Esophagus squamous epithelium (tissue), 5 donors: ENCODE measurements at places on chromosomes 7 and 10. TPM values are rescaled to one million over a fixed set of nuclear protein-coding genes. Genes with fewer than 3 reads are reported as not detected.

DNA sequence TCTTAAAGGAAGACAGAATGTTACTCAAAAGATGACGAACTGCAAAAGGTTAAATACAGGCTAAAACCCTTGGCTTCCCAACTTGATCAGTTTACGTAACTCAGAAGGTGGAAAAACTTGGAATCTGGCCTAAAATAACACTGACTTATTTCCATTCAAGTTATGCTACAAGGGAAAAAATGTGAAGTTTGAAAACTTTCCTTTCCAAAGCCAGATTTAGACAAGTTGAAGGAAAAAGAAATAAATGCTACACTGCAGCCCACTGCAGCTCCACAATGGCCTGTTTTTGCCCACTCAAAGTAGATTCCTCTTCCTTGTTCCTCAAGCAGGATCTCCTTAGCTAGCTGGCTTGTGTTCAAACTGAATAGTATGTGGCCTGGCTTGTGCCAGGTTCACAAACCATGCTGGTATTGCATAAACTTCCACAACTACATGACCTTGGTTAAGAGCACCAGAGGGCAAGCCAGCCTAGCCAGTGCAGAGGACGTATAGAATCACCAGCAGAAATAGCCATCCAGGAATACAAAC is 166.2 kb downstream of the CPEB3 start:
- no peaks in the 10 kb centered on the region for H3K36me3 ChIP-seq
- H3K27me3 ChIP-seq, result no peaks in the 10 kb centered on the region
- no peak for DNase-seq

GRCh38 chr10:19862811-19863515 is 46.7 kb downstream of the PLXDC2 start:
- no peak for DNase-seq
- H3K4me3 ChIP-seq, result no peak overlapping the region
- peaks cover 3% of the 10 kb centered on the region for H3K36me3 ChIP-seq
- H3K27ac ChIP-seq, result no peak overlapping the region

GRCh38 chr10:46040004-46040403 is 6.1 kb downstream of the MSMB start:
- H3K27me3 ChIP-seq, result no peaks in the 10 kb centered on the region
- H3K4me1 ChIP-seq, result peaks cover 15% of the 10 kb centered on the region
- no peak for DNase-seq
- no peak overlapping the region for H3K4me3 ChIP-seq
- H3K27ac ChIP-seq, result peak overlapping the region; percentile 65
- H3K36me3 ChIP-seq, result no peaks in the 10 kb centered on the region

GRCh38 chr10:10804998-10805740 is 212.5 kb upstream of the CELF2 start:
- no peak for DNase-seq
- no peak overlapping the region for H3K27ac ChIP-seq
- H3K4me3 ChIP-seq, result no peak overlapping the region
- no peaks in the 10 kb centered on the region for H3K36me3 ChIP-seq

DNA sequence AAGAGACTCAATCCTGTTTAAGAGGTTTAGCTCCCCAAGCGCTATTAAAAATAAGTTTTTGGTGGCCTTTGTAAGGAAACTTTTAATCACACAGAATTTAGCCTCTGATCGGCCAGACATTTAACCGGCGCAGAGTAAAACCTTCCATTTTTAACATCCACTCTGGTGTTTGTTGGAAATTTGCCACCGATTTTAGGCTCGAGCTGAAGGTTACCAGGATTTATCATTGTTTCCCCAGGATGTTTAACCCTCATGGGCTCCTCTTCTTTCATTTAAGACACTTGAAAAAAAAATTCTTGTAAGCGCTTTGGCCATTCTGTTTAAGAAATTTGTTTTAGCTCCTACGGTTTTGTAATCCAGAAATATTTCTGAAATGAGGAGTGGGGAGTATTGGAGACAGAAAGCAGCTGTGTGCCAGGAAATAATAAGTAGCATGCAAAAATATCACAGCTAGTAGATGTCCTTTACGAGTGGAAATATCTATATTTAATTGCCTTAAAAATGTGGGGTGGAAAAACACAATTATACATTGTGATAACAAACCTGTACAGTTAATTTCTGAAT is 3.4 kb downstream of the NEUROD6 start:
- H3K4me3 ChIP-seq, result peak overlapping the region; percentile 42
- H3K27ac ChIP-seq, result no peak overlapping the region
- peaks cover 5% of the 10 kb centered on the region for H3K4me1 ChIP-seq
- no peak for DNase-seq

DNA sequence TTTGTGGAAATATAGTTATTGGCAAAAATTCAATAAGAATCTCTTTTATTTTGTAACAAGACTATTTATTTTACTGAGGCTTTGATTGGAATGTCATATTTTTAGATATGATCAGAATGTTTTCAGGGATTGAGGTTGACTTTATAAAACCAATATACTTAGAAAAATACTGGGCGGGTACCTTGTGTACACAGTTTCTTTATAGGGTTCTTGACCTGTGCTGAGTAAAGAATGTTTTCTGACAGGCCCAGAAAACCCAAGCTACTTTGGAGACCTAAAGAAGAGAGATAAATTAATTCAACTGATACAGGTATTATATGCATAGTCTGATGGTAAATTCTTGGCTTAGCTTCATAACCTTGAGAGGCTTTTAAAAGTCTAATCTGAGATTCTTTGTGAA is 23.9 kb upstream of the SPAM1 start:
- no peak overlapping the region for H3K4me3 ChIP-seq
- no peaks in the 10 kb centered on the region for H3K27me3 ChIP-seq
- DNase-seq, result no peak
- no peaks in the 10 kb centered on the region for H3K4me1 ChIP-seq
- no peak overlapping the region for H3K27ac ChIP-seq
- no peaks in the 10 kb centered on the region for H3K36me3 ChIP-seq

DNA sequence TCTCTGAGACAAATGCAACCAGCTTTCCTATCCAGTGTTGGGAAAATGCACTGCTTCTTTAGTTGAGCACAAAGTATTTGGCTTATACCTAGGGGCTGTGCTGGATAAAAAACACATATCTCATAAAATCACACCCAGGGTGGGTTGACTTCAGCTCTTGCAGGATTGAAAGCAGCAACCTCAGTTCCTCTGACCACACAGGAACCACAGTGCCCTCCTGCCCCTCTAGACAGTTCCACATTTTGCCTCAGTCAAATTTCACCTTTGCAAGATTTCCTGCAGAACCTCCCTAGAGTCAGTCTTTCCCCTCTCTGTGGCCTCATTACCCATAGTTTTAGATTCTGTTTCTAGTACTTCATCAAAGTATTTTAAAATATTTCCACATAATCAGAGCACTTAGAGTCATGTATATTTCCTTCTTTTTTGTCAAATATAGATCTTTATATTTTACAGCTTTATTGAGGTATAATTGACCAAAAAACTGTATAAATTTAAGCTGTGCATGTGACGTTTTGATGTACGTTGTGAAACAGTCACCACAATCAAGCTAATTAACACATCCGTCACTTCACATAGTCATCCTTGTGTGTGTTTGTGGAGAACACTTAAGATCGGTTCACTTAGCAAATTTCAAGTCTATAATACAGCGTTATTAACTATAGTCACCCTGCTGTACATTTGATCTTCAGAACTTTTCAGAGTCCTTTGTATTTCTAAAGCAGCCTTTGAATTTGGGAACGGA is 37.0 kb upstream of the EGR2 start:
- DNase-seq, result no peak
- H3K4me1 ChIP-seq, result no peaks in the 10 kb centered on the region
- no peak overlapping the region for H3K4me3 ChIP-seq
- no peak overlapping the region for H3K27ac ChIP-seq
- H3K36me3 ChIP-seq, result no peaks in the 10 kb centered on the region

DNA sequence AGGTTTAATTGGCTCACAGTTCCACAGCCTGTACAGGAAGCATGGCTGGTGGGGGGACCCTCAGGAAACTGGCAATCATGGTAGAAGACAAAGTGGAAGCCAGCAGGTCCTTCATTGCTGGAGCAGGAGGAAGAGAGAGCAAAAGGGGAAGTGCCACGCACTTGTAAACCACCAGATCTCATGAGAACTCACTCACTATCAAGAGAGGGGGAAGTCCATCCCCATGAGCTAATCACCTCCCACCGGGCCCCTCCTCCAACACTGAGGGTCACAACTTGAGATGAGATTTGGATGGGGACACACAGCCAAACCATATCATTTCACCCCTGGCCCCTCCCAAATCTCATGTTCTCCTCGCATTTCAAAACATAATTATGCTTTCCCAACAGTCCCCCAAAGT is 171.9 kb upstream of the CACNA2D1 start:
- H3K4me3 ChIP-seq, result no peak overlapping the region
- H3K4me1 ChIP-seq, result no peaks in the 10 kb centered on the region
- H3K27me3 ChIP-seq, result no peaks in the 10 kb centered on the region
- no peaks in the 10 kb centered on the region for H3K36me3 ChIP-seq

- no peaks in the 10 kb centered on the region for H3K27me3 ChIP-seq
- H3K27ac ChIP-seq, result peak overlapping the region; percentile 69
- peaks cover 9% of the 10 kb centered on the region for H3K4me1 ChIP-seq
- H3K36me3 ChIP-seq, result no peaks in the 10 kb centered on the region
These were observed 166.3 kb downstream of the ZNF438 start for GRCh38 chr10:30865141-30865926.

DNA sequence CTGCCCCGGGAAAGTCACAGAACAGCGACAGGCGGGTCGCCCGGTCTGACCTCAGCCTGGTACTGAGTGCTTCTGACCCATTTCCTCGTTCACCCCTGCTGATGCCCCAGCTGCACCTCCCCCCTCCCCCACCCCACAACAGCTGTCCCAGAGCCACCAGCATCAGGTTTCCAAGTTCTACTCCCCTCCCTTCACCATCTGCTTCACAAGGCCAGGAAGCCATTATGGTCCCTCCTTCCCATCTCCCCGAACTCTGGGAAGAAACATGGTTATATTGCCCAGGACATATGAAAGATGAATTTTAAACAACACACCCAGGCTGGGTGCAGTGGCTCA is 301.9 kb upstream of the GALNT17 start:
- peaks cover 23% of the 10 kb centered on the region for H3K27me3 ChIP-seq
- H3K4me3 ChIP-seq, result no peak overlapping the region
- peaks cover 4% of the 10 kb centered on the region for H3K4me1 ChIP-seq
- H3K36me3 ChIP-seq, result no peaks in the 10 kb centered on the region
- no peak for DNase-seq

- no peaks in the 10 kb centered on the region for H3K36me3 ChIP-seq
- DNase-seq, result no peak
- H3K27ac ChIP-seq, result no peak overlapping the region
- H3K27me3 ChIP-seq, result no peaks in the 10 kb centered on the region
- no peak overlapping the region for H3K4me3 ChIP-seq
These were observed 273.9 kb downstream of the PAXIP1 start for GRCh38 chr7:154729056-154729455.

- H3K4me1 ChIP-seq, result peaks cover 26% of the 10 kb centered on the region
- H3K27me3 ChIP-seq, result no peaks in the 10 kb centered on the region
- no peak overlapping the region for H3K4me3 ChIP-seq
- no peak for DNase-seq
- no peak overlapping the region for H3K27ac ChIP-seq
These were observed 285.4 kb downstream of the SNX13 start for GRCh38 chr7:17654940-17655339.

DNA sequence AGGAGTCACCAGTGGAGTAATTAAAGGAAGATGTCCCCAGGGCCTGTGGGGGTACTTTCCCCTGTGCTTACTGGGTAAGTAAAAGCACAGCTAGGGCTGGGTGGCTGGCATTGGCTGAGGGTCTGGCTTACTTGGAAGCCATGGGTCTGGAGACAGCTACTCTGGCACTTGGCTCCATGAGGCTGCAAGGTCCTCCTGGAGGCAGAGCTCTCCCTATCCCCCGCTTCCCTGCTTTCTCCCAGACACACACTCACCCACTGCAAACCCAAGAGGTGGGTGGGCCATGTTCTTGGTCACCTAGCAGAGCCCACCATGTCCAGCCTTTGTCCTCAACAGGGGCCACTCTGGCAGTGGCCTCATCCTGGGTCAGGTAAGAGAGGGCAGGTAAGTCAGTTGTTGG is 13.3 kb downstream of the EMX2 start:
- peaks cover 28% of the 10 kb centered on the region for H3K4me1 ChIP-seq
- no peak overlapping the region for H3K4me3 ChIP-seq
- no peaks in the 10 kb centered on the region for H3K36me3 ChIP-seq
- peaks cover 25% of the 10 kb centered on the region for H3K27me3 ChIP-seq

- DNase-seq, result no peak
- H3K27ac ChIP-seq, result no peak overlapping the region
- no peaks in the 10 kb centered on the region for H3K4me1 ChIP-seq
These were observed 126.2 kb downstream of the SORCS3 start for GRCh38 chr10:104767282-104767681.

- DNase-seq, result no peak
- H3K36me3 ChIP-seq, result no peaks in the 10 kb centered on the region
- no peak overlapping the region for H3K4me3 ChIP-seq
- H3K4me1 ChIP-seq, result no peaks in the 10 kb centered on the region
- H3K27ac ChIP-seq, result no peak overlapping the region
- H3K27me3 ChIP-seq, result no peaks in the 10 kb centered on the region
These were observed 9.5 kb upstream of the FRA10AC1 start for GRCh38 chr10:93711891-93712290.

- peaks cover 4% of the 10 kb centered on the region for H3K27me3 ChIP-seq
- H3K36me3 ChIP-seq, result no peaks in the 10 kb centered on the region
- no peaks in the 10 kb centered on the region for H3K4me1 ChIP-seq
- no peak overlapping the region for H3K4me3 ChIP-seq
- H3K27ac ChIP-seq, result no peak overlapping the region
- no peak for DNase-seq
These were observed 75.7 kb downstream of the MICALL2 start for GRCh38 chr7:1383398-1384112.

- no peaks in the 10 kb centered on the region for H3K4me1 ChIP-seq
- H3K4me3 ChIP-seq, result no peak overlapping the region
- no peak for DNase-seq
These were observed 290.3 kb upstream of the VWC2 start for GRCh38 chr7:49483142-49483541.

GRCh38 chr7:82021036-82021435 is 251.2 kb upstream of the HGF start:
- H3K4me1 ChIP-seq, result no peaks in the 10 kb centered on the region
- H3K27ac ChIP-seq, result no peak overlapping the region

DNA sequence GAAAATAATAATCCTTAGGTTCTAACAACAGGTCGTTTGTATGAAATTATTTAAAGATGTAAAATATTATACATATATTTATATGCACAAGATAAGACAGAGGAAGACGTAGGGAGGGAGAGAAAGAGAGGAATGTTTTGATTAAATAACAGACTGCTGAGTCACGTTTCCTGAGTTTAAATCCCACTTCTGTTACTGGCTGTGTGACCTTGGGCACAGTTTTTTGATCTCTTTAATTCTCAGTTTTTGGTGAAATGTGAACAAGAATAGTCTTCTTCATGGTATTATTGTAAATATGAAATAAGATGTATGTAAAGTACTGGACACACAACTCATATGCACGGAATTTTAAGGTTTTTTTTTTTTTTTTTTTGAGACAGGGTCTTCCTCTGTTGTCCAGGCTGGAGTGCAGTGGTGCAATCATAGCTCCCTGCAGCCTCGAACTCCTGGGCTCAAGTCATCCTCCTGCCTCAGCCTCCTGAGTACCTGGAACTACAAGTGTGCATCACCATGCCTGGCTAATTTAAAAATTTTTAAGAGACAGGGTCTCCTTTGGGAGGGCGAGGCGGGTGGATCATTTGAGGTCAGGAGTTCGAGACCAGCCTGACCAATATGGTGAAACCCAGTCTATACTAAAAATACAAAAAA is 42.6 kb downstream of the BAMBI start:
- H3K36me3 ChIP-seq, result no peaks in the 10 kb centered on the region
- no peak for DNase-seq

Gene PWWP2B
- total RNA-seq, result 15.9 TPM

Gene CLCN1
- total RNA-seq, result 0.91 TPM

Gene MMP21
- not detected for total RNA-seq

Gene SLC26A3
- not detected for total RNA-seq

Gene TMEM225B
- total RNA-seq, result 0.23 TPM

Gene GIMAP8
- 0.83 TPM for total RNA-seq

Gene DENND2A
- total RNA-seq, result 1.1 TPM

Gene VAX1
- total RNA-seq, result 0.13 TPM

Gene JCAD
- total RNA-seq, result 8.1 TPM

Gene AFAP1L2
- total RNA-seq, result 11.3 TPM
